ENCODE measurements at places on chromosomes 1 and 21.
A peak's percentile ranks its signal among the peaks of the same experiment; 100 is the strongest.

- DNase-seq: no peak
These were observed 50.8 kb downstream of the CHD5 start for GRCh38 chr1:6129313-6129712.

GRCh38 chr21:32410291-32410690 is 2.2 kb upstream of the EVA1C start:
- no peak for DNase-seq

DNA sequence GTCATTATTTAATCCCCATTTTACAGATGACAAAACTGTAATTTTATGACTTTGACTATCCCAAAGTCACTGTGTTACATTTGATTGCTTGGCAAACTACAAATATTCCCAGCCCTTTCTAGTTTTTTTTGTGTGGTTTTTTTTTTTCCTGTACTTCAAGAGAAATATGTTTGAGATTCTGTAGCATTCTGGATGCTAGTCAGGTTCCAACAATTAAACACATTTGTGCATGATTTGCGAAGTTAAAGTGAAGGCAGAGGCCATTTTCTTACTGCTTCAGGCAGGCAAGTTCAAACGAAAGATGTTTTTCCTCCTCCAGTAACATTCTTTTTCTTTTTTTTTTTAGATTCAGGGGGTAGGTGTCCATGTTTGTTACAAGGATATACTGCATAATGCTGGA is 107.9 kb upstream of the SERTAD4 start:
- DNase-seq: no peak

- DNase-seq: no peak
These were observed 223.4 kb downstream of the FMN2 start for GRCh38 chr1:240314845-240315801.

DNA sequence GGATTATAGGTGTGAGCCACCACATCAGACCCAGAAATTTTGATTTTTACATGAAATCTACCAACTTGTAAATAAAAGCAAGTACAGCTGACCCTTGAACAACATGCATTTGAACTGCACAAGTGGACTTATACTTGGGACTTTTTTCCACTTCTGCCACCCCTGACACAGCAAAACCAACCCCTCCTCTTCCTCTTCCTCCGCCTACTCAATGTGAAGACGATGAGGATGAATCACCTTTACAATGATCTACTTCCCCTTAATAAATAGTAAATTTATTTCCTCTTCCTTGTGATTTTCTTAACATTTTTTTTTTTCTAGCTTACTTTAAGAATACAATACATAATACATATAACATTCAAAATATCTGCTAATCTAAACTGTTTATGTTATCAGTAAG is 17.5 kb upstream of the YRDC start:
- DNase-seq: no peak

GRCh38 chr1:15128520-15129313 is 24.8 kb upstream of the TMEM51 start:
- peak; percentile 60 for DNase-seq

- DNase-seq: no peak
These were observed 75.0 kb downstream of the RWDD3 start for GRCh38 chr1:95309031-95309471.

- no peak for DNase-seq
These were observed 100.0 kb upstream of the HNRNPU start for GRCh38 chr1:244964112-244964971.

- DNase-seq: no peak
These were observed 37.2 kb downstream of the WNT4 start for GRCh38 chr1:22105611-22106207.

GRCh38 chr1:19010995-19011844 is 54.7 kb upstream of the IFFO2 start:
- peak; percentile 44 for DNase-seq

- no peak for DNase-seq
These were observed 195.7 kb downstream of the FCRL5 start for GRCh38 chr1:157356601-157357000.

- no peak for DNase-seq
These were observed at the start of gene NAV1 for GRCh38 chr1:201538612-201539551. Gene NAV1, plus strand, starts transcription at chr1:201539127. Its CDS starts 83,758 bp downstream, at chr1:201622885.

- DNase-seq: no peak
These were observed 300.0 kb upstream of the VAMP3 start for GRCh38 chr1:7470904-7471638.

DNA sequence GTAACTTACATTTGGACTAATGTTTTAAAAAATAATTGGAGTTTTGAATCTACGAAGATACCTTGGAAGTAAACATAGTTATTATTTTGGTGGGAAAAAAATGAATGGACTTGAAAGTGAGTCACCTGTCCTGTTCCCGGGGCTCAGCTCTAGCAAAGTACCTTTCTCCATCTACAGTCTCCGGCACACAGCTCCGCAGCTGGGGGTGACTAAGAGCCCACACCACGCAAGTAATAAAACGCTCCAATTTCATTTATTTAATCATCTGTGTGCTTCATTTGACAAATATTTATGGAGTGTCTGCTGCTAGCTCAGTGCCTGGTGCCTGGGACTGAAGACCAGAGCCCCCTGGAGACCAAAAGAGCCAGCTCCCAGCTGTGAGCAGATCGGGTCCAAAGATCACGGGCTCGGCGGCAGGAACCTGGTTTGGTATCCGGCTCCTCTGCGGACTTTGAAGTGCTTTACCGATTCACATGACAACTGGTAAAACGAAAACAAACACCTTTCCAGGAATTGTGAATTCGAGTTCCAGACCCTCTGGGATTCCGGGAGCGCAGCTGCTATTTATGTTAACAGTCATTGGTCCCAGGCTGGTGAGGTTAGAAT is 1.7 kb upstream of the RIPK4 start:
- DNase-seq: no peak

- no peak for DNase-seq
These were observed 785.1 kb downstream of the LTN1 start for GRCh38 chr21:28207436-28208173.

DNA sequence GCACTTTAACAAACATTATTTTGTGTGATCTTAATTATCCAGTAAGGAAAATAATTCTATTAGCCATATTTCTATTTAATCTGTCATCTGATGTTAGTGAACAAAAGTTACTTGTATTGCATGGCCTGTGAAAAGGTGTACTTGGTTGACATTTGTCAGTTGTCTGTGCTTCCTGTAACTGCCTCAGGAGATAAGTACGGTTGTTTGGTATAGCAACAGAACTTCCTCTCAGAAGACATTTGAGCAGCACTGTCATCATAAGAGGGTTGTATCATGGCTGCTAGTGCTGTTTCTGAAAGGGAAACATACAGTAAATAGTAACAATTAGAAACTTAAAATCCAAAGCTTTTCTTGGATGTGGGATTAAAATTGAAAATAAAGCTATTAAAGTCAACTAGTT is 3.4 kb downstream of the BLZF1 start:
- DNase-seq: no peak

DNA sequence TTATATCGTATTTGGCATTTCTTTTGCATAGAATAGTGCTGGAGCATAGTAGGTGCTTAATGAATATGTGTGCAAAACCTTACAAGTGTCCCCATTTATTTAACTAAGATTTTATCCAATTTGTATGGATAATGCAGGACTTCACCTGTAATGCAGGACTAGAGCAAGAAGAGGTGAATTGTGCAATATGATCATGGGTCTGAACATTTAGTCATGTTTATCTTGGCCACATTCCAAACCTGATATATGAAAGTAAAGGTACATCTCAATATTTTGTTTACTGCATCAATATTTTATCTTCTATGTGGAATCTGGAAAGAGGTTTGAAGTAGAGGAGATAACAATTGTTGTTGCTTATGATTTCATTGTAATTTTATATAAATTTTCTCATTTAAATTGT is 1626.7 kb upstream of the B3GALT2 start:
- DNase-seq: no peak

DNA sequence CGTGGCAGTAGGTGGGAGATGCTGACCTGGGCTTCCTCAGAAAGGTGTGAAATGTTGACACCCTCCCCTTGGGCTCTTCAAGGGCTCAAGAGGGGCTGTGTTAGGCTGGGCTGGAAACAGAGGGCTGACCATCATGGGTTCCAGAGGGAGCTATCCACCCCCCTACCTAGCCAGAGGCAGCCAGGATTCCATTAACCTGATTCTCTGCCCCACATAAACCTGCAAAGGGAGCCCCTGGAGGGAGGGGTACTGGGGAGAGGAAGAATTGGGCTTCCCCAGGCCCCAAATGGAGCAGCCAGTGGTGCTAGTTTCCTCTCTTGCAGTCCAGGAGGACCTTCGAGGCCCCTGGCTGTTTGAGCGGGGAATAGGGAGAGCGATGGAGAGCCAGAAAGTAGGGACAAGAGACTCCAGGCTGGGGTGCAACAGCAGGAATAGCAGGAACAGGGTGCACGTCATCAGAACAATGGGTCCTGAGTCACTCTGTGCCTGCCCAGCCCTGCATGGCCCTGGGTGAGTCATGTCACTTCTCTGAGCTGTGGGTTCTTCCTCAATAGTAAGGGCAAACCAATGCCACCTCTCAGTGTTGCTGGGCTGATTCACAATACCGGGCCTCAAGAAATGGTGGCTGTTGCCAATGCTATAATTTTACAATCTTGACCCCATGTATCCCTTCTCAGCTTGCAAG is 121.2 kb downstream of the EPHB2 start:
- DNase-seq: no peak
